ENCODE measurements at places on chromosomes 4 and X.

DNA sequence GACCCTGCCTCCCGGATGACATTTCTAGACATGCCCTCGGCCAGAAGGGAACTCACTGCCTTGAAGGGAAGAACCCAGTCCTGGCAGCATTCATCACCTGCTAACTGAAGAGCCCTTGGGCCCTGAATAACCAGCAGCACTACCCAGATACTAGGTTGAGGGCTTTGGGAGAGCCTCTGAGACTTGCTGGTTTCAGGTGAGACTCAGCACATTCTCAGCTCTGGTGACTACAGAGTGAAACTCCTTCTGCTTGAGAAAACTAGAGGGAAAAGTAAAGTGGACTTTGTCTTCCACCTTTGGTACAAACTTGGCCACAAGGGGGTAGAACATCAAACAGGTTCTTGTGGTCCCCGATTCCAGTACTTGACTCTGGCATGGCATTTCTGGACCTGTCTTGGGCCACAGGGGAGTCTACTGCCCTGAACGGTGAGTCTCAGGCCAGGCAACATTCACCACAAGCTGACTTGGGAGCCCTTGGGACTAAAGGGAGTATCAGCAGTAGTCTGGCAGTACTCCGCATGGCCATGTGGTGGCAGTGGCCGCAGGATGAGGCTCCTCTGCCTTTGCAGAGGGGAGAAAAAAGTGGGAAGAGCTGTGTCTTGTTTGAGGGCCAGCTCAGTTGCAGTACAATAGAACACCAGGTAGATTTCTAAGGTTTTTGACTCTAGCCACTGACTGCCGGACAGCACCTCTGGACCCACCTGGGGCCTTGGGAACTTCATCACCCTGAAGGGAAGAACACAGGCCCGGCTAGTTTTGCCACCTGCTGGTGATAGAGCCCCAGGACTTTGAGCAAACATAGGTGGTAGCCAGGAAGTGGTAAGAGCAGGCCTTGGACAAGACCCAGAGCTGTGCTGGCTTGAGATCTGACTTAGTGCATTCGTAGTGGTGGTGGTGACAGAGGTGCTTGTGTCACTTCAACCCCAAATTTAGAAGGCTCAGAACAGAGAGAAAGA, 414.8 kb downstream of the OPHN1 start:
- DNase-seq: no peak

DNA sequence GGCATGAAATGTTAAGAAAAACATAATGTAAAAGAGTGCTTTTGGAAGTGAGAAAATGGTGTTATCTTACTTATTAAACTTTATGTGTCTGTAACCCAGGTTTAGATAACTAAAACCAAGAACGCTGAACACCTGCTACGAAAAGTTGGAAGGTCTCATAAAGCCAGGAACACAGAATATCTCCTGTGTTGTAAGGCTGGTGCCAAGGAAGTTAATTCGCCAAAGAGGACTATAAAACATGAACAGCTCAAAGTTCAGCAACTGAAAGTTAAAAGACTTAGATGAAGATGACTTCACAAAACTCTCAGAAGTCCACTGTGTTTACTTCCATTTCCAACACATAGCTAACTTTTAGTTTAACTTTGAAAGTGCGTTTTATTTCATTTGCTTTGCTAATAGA, 54.3 kb downstream of the GPRIN3 start:
- DNase-seq: no peak

DNA sequence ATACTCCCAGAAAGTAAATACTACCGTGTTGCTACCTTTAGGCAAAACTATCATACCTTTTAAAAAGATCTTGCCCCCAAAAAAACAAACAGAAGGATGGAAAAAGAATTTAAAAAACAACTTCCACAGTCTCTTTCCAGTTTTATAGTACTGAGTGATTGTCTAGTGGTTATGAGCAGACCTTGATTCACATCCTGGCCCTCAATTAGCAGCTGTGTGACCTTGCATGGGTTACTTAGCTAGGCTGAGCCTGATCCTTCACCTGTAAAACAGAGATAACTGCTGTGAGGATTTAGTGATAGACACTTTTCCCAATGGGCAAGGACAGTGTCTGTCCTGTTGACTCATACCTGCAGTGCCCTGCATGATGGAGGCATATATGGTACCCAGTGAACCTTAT, 49.0 kb downstream of the SMAD1 start:
- DNase-seq: no peak

GRCh38 chr4:43990963-43991362, 457.6 kb downstream of the KCTD8 start:
- DNase-seq: no peak

DNA sequence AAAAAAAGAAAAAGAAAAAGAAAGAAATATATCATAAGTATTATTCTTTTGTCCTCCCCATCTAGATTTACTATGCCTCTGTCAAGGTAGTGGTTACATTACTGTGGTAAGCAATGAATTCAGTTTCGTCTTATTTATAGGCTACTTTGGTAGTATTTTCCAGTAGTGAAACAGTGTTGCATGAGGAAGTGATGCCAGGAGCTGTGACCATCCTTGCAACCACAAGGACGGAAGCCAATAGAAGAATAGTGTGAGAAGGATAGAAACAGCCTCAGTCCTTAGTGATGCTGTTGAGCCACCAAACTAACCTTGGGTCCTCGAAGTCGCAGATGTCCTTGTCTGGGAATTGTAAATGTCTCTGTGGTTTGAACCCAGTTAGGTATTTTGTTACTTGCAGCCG, 328.5 kb downstream of the PPP3CA start:
- no peak for DNase-seq

- DNase-seq: no peak
Measured at GRCh38 chr4:55050418-55050950, 74.9 kb downstream of the KDR start.

- DNase-seq: no peak
Measured at GRCh38 chr4:128513664-128514484, 226.3 kb upstream of the PGRMC2 start.

GRCh38 chrX:38654302-38654701, 93.0 kb downstream of the TSPAN7 start:
- no peak for DNase-seq

All from stimulated activated CD4-positive, alpha-beta T cell treated with anti-CD3 and anti-CD28 coated beads, Interleukin-1b, Interleukin-23, amount 100 ng/mL, for 1 hour (primary cell).